ENCODE measurements at places on chromosomes 13 and 19. TPM values are rescaled to one million over a fixed set of nuclear protein-coding genes. Genes with fewer than 3 reads are reported as not detected.

The KLK2 gene
- 0.18 TPM for total RNA-seq

The TYROBP gene
- not detected for total RNA-seq

The PTPRH gene
- total RNA-seq = 3.8 TPM

The NDUFA7 gene
- total RNA-seq = 94.5 TPM

The TLE2 gene
- total RNA-seq = 3.1 TPM

The CLEC11A gene
- 9.7 TPM for total RNA-seq

The PRODH2 gene
- total RNA-seq = 0.36 TPM

The SIGLEC10 gene
- 0.08 TPM for total RNA-seq

The ZNF681 gene
- total RNA-seq = not detected

The PPP2R1A gene
- 302 TPM for total RNA-seq

The ONECUT3 gene
- not detected for total RNA-seq

The LGALS4 gene
- total RNA-seq = 0.17 TPM

The BRCA2 gene
- total RNA-seq = 4.7 TPM

The C19orf85 gene
- not detected for total RNA-seq

The SIGLEC5 gene
- not detected for total RNA-seq

The ZNF493 gene
- not detected for total RNA-seq

The ZNF8 gene
- 0.97 TPM for total RNA-seq
